CD4-positive, alpha-beta T cell treated with Interleukin-1 beta for 1 hour (primary cell): ENCODE measurements at places on chromosomes 6 and 20.

- DNase-seq: no peak
Measured at GRCh38 chr6:3776881-3777507, 25.5 kb upstream of the PXDC1 start.

DNA sequence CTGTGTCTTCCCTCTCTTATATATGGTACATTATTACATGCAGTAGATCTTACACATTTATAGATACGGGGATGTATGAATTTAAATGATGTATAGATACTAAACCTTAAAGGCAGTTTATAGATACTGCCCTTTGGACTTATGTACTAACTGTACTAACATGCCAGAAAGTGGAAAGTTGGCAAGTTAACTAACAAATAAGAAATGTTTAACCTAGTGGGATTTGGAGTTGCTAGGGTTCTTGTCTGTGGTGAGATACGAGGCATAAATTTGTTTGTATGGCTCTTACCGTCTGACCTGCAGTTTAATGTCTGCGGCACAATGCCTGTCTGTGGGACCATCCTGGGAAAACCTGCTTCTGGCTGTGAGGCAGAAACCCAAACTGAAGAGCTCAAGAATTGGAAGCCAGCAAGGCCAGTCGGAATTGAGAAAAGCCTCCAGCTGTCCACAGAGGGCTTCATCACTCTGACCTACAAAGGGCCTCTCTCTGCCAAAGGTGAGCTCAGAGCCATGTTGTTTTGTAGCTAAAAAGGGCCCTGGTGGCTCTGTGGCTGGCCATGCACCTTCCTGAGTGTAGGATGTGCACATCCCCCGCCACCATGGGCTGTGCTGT lies 62.9 kb upstream of the SLC22A1 start:
- no peak for DNase-seq

DNA sequence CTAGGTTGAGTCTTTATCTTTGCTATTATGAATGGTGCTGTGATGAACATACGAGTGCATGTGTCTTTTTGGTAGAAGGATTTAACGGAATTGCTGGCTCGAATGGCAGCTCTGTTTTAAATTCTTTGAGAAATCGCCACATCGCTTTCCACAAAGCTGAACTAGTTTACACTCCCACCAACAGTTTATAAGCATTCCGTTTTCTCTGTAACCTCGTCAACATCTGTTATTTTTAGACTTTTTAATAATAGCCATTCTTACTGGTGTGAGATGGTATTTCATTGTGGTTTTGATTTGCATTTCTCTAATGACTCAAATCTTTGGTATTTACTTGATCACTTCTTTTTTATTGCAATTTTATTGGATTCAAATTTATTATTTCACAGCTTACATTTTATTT lies 117.4 kb upstream of the HDGFL1 start:
- no peak for DNase-seq

DNA sequence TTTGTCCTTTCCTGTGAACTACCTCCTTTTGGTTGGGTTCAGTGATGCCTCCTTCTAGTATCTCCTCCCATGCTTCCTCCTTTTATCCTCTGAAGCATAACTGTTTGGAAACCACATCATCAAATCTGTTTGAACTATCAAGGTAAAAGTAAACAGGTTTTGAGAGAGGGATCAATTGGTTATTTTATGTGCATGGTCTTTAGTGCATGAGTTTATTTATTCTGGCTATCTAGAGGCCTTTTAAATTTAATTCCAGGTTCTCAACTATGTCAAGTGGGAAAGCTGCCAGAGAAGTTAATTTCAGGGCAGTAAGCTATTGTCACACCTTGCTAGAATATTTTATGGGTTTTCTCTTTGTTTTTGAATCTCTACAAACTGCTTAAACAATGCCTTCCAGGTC lies 54.1 kb downstream of the WASF1 start:
- DNase-seq: no peak

GRCh38 chr6:24064106-24064505 lies 61.9 kb upstream of the NRSN1 start:
- no peak for DNase-seq

GRCh38 chr6:53894091-53894490 lies 99.3 kb downstream of the LRRC1 start:
- peak; percentile 4 for DNase-seq

DNA sequence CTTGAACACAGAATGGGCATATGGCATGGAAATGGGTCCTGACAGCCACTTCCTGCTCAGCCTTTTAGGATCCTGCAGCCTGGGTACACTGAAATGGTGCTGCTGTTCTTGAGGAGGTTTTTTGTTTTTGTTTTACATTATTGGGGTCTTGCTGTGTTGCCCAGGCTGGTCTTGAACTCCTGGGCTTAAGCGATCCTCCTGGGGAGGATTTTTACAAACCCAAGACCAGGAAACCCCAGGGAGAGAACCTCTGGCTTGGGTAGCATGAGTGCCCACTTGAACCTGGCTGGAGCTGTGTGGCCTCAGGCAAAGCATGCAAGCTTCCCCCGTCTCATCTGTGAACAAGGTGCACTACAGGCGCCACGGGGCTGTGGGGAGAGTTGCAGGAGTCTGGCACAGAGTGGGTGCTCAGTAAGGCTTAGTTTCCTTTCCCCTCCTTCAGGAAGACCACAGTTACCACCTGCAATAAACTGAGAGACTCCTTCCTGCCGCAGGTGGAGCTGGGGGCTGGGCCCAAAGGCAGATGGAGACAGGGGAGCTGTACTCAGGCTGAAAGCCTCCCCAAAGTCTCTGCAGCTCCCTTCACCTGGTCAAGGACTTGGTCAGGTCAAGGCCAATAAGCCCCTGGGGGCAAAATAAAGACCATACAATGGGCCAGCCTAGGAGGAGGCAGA lies 1.8 kb downstream of the SLA2 start:
- DNase-seq: peak; percentile 64

GRCh38 chr20:52365688-52366087 lies 174.1 kb upstream of the ZFP64 start:
- no peak for DNase-seq

DNA sequence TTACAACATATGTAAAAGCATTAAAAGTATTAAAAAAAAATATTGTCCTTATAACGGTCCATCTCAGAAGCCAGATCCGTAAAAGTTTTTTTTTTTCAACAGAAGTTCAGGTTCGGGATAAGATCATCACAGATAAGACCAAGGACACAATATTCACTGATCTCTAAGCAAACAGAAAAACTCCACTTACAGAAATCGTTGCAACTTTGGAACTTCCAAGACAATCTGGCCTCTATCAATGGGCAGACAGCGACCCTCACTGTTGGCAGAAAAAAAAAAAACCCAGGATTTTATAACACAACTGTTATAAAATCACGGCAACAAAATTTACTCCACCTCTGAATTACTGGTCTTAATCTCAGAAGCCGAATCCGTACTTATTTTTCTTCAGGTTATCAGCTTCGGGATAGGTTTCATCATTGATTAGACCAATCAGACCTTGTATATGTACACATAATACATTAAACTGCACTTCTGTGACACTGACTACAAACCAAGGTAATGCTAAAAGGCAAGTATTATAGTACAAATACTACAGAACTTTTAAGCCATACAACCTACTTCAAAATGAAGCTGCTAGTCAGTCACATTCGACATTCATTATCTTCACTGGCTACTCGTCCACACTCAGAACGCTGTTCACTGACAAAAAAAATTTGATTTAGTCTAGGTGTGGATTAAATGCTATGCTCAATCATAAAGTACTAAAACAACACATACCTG lies 34.7 kb upstream of the SYNCRIP start:
- no peak for DNase-seq

DNA sequence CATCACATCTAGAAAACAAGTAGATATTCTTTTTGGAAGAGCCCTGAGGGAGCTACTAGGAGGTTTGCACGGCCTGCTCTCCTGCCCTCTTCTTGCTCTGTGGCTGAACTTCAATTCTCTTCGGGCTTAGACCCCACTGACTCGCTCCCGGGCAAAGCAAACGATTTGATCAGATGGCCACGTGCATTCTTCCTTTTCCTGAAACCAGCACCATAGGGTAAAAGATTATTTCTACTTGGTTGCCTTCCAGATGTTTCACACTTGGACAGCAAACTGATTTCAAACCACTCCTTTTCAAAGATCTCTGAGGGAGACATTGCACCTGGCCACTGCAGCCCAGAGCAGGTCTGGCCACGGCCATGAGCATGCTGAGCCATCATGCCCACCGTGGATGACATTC lies at the start of gene SLC22A1:
Gene SLC22A1 (plus strand): TSS at position 258 of the 400 bp plus-strand sequence. CDS start 121 bp downstream, at position 379.
- no peak for DNase-seq

DNA sequence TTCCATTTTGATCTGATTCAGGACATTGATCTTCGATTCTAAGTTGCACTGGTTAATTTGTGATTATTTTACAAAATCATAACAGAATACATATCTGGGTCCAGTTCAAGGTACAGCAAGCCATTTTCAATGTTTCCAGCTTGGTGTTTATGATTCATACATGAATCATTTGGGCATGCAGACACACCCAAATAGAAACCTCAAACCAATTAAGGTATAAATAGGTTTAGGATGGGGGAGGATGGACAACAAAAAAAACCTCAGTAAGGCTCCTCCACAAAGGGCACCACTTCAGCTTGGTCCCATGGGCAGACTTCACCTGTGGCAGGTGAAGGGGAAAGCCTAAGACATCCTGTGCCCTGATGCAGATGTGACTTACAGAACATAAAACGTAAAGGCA lies 192.7 kb downstream of the KHDC1L start:
- no peak for DNase-seq

GRCh38 chr6:34093206-34093605 lies 52.7 kb downstream of the GRM4 start:
- no peak for DNase-seq

DNA sequence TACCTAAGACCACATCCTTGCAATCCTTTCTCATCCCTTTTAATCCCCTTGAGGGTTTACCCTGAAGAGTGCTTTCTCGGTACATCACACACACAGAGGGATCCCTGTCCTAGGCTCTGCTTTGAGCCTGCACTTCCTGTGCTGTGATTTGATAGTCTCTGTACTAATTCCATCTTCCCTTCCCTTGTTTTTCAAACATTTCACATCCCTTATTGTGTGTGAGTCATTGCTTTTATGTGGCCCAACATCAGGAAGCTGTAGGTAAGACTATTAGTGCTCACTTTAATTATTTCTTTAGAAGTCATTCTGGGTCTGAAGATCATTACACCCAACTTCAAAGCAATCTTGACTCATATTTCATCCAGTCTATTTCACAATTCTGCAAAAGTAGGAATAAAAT lies 57.2 kb upstream of the ANKEF1 start:
- no peak for DNase-seq

DNA sequence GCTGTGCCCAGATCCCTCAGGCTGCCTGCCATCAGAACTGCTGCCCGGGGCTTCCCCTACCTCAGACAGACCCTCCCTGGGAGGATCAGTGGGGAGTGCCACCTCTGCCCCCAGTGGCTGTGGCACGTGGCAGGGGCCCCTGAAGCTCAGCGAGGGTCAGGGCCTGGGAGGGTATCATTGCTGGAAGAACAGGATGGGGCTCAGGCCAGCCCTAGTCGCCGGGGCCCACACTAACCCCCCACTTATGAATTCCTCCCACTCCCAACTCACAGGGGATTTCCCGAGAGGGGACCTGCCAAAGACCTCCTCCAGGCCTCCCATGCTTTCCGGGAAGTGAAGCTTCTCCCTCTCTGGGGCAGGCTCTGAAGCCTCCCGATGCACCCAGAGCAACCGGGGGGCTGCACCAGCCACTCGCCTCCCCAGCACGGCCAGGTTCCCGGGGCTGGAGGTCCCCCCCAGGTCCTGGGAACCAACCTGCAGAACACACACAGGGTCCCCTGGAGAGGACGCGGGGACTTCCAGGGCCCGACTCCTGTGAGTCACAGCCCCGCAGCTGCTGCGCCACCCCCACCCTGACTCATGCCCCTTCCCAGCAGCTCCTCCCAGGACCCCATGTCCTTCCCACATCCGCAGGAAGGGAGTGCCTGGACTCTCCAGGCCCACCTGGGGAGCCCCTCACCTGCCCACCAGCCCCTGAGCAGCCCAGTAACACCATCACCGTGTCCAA lies 2.5 kb downstream of the TNFRSF6B start:
- DNase-seq: no peak

DNA sequence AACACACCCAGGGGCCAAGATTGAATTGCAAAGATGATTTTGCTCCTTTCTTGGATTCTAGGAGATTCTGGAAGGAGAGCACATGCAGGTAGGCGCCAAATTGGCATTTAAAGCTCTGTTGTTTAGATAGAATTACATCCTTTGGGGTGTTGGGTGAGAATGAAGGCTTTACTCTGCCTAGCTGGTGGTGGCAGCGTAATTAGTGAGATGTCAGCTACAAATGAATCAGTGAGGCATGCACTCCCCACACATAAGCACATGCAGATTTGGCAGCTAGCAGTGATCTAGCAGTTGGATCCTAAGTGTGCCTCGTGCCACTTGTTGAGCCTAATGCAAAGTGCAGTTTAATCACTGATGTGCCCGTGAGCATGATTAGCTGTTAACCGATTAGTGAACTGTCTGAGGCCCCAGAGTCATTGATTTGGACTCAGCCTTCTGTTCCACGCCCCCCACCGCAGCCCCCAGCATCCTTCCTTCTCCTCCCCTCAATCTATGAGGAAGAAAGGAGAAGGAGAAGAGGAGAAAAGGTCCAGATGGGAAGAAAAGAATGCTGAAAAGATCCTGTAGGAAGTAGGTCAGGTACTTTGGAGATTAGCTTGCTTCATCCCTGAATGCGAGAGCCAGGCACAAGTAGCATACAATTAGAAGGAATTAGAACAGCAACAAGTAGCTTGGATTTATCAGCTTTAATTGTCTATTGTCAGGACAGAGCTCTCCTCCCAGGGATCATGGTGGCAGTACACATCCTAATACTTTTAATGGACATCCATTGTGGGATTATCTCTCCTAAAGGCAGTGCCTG lies 6.0 kb upstream of the PRDM1 start:
- no peak for DNase-seq

GRCh38 chr20:11852811-11853210 lies 64.9 kb upstream of the BTBD3 start:
- DNase-seq: no peak

DNA sequence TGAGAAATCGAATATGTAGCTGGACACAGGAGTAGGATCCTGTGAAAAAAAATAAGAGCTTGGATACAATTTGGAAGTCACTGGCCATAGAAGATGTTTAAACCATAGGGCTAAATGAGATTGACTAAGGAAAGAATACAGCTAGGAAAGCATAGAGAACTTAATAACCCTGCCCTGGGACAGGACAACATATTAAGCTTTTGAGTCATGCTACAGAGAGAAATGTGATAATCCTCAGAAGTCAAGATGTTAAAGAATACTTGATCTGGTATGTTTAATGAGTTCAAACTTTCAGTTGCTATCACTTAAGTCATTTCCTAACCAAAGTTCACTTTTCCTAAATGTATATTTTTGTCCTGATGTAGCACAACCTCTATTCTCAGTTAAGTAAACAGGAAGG lies 154.6 kb upstream of the TSHZ2 start:
- DNase-seq: no peak

- no peak for DNase-seq
Measured at GRCh38 chr6:81749707-81750106, 2.8 kb downstream of the TENT5A start.

DNA sequence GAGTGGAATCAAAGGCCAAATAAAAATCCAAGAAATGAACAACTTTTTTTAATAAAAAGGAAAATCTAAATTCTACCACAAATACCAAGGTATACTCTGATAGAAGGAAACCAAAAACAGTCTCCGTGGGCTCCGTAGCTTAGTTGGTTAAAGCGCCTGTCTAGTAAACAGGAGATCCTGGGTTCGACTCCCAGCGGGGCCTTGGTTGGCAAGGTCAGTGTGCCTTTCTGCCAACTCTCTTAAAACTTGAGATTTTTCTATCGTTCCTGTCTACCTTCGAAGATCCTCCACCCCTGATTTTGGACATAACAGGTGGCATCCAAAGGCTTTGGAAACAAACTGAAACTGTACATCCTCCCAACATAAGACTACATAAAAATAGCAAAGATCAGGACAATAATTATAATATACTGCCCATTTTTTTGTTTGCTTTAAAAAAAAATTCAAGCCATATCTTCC lies 197.9 kb downstream of the TRIM27 start:
- no peak for DNase-seq
